ENCODE measurements at places on chromosomes 2 and 18.
A peak's percentile ranks its signal among the peaks of the same experiment; 100 is the strongest.

DNA sequence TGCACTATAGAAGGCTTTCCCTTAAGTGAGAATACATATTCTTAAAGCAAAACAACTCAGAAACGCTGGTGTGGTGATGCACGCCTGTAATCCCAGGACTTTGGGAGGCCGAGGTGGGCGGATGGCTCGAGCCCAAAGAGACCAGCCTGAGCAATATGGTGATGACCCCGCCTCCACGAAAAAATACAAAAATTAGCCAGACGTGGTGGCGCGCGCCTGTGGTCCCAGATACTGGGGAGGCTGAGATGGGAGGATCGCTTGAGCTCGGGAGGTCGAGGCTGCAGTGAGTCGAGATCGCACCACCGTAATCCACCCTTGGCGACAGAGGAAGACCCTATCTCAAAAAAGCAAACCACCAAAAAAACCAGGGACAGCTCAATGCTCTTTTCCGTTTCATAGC lies 750 bp upstream of the CCDC150 start:
- DNase-seq: no peak

GRCh38 chr2:216490061-216490460 lies 8.6 kb upstream of the RPL37A start:
- no peak for DNase-seq

GRCh38 chr2:240419271-240419670 lies 16.2 kb upstream of the GPC1 start:
- DNase-seq: no peak

- no peak for DNase-seq
Observed at GRCh38 chr2:136121204-136121910, 3.4 kb upstream of the CXCR4 start.

DNA sequence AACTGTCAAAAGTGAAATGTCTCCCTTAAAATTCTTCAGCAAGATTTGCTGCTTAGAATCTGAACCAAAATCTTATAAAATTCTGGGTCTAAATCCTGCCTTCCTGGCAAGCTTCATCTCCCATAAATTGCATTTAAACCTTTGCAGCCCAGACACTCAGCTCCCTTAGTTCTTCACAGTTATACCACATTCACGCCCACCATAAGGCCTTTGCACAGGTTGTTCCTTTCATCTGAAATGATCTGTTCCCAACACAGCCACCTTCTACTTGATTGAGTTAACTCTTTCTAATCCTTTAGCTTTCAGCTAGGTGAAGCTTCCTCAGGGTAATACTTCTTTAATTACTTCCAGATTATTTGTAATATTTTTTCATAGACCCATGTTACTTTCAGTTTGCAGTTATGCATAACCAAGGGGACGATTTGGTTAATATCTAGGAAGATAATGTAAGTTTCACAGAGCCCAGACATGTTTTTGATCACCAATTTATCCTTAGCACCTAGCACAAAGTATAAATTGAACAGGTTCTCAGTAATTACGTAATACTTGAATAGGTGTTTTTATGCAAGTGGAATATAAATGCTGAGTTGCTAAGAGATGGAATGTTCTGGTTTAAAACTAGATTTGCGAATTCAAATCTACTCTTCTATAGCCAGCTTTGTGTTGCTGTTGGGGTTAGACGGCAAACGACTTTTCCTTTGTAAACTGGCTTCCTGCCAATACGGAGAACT lies 779.7 kb upstream of the PKDCC start:
- no peak for DNase-seq

DNA sequence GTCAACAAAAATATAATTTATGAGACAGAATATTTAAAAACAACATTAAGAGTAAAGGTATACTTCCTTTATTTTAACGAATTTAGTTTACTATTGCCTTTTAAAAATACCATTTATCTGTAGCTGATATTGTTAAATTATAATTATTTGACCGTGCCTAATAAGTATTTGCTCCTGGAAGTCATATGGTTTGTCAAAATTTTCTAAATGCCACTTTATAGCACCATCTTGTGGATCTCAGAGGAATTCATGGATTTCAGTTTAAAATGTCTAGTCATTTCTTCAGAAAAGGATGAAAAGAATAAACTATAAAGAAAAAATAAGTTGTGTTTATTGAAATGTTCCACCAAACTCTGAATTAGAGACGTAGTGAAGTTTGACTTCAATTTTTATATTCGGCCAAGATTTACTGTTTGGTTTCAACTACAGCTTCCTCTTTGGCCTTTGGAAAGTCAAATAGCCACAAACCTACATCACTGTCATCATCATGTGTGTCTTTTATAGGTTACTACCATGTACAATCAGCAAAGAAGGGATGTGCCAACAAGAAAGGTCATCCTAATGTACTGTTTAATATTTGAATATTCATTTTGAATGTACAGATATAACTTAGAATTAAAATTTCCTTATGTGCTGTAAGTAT lies 10.3 kb upstream of the FTCDNL1 start:
- DNase-seq: no peak

GRCh38 chr2:95008996-95009395 lies 16.5 kb upstream of the MAL start:
- DNase-seq: no peak

- no peak for DNase-seq
Observed at GRCh38 chr2:55169359-55169758, 62.7 kb downstream of the CLHC1 start.

GRCh38 chr2:26172871-26173775 lies at the start of gene GAREM2:
TSS of gene GAREM2 (plus strand) at chr2:26173088. CDS start at chr2:26173221, 133 bp downstream.
- DNase-seq: no peak

GRCh38 chr2:107738266-107738665 lies 88.4 kb upstream of the RGPD4 start:
- DNase-seq: no peak

DNA sequence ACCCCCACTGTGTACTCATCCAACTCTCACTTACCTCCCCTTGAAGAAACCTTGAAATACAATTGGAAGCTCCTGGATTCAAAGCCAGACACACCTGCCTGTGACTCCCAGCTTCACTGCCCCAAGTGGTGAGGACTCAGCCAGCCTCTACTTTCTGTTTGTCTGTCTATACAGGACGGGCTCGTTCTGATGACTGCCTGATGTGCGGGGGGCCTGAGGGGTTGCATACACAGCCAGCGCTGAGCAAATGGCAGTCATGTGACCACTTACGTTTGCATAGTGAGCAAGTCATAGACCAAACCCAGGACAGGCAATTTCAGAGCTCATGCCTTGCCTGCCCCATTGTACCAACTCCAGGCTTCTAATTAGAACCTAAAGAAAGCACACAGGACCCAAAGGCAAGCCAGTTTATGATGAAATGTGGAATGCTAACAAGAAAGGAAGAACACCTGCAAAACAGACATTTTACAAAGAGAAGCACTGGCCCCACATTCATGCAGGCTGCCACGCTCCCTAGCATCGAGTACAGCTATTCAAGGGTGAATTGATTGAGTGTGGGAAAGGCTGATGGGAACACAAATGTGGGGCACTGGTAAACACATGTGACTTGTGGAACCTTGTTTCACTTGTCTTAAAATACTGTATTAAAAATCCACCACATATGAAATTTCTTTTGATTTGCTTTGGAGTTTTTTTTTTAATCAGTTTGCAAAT lies 137.8 kb downstream of the LNPK start:
- DNase-seq: no peak

DNA sequence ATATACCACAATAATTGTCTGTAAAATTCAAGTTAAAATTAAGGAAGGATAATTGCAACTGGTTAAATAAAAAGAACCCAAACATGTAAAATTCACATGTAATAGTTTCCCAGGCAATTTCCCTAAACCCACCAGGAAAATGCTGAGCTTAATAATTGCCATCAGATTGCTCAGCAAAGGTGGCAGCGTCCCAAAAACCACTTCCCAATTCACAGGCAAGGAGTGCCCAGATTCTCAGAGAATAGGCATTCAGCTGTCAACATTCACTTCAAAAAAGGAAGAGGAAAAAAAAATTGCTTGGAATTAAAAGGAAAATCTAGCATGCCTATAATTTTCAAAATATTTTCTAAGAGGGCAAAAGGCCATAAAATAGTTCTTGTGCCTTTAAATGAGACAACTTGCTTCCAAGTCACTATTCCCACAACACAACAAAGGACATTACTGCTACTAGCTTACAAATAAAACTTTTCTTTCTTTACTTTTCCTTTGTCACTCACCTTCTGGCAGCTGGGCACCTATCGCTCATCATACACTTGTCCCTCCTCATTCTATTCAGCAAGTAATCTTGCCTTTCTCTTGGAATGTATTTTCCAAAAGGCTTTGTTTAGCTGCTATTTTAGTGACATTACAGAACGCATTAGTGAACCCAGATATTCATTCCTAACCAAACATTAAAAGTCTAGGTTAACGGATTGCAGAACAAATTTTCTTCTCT lies 15.2 kb downstream of the SRBD1 start:
- no peak for DNase-seq

GRCh38 chr18:61838521-61838920 lies 54.3 kb downstream of the RNF152 start:
- no peak for DNase-seq

DNA sequence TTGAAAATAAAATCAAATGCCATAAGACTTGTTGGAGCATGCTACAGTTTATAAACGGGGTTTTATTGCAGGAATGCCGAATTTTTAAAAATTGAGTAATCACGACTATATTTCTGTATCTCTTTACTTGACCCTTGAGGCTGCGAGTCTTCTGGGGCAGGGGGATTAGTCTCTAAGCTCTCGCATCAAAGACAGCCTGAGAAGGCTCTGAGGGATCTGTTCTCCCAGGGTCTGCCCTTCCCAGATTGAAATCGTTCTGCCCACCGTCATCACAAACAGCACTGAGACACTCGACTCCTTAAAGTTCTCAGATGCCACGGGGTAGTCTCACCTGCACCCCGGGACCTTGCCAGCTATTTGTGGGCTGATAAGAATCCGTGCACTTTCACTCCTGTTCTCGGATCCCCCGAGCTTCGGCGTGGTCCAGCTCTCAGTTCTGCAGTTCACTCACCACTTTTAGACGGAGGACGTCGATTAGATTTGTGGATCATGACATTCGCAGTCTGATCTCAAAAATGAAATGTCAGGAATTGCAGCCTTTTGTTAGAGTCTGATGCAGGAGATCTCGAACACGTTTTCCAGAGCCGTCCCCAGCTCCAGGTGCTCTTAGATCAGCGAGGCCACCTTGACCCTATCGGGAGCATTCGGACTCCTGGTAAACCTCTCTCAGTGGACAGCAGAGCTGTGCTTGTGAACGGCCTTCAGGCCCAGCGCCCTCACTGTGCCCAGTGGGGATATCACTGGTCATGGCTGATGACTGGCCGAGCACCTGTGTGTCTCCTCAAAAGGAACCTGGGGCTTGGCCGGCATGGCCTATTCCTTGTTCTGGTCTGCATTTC lies 43.0 kb downstream of the TWIST2 start:
- DNase-seq: no peak

DNA sequence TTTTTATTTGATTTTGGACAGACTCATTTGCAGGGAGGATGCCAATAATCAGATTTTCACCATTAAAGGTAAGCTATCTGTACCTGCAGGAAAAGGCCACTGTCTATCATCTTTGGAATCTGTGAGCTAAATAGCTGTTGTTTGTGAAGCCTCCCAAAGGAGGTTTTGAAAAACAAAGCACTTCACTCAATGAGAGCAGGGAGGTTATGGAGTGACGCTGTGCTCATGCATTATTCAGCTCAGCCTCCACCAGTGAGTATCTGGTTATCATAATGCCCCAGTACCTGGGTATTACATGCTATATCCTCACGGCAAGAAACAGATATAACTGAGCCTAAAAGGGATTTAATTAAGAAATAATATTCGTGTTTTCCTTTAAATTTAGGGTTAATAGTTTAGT lies 189.6 kb upstream of the PIK3C3 start:
- DNase-seq: no peak

GRCh38 chr2:85266146-85267041 lies 61.4 kb downstream of the TGOLN2 start:
- peak; percentile 85 for DNase-seq

- no peak for DNase-seq
Observed at GRCh38 chr2:202054679-202055078, 18.4 kb upstream of the KIAA2012 start.

GRCh38 chr2:144349674-144350073 lies 170.2 kb downstream of the ZEB2 start:
- DNase-seq: no peak

DNA sequence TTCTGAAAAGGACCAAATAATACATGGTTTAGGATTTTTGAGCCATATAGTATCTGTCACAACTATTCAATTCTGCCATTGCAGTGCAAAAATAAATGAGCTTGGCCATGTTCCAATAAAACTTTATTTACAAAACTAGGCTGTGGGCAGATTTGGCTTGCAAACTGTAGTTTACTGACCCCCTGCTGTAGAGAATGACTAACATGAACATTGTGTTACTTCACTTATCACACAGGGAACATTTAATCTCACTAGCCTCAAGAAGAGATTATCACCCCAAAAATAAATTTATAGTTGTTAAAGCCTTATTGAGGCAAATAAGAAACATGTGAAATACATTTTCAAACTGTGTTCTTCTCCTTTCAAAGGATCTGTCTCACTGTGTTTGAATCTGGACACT lies 766.2 kb downstream of the MBD2 start:
- no peak for DNase-seq

DNA sequence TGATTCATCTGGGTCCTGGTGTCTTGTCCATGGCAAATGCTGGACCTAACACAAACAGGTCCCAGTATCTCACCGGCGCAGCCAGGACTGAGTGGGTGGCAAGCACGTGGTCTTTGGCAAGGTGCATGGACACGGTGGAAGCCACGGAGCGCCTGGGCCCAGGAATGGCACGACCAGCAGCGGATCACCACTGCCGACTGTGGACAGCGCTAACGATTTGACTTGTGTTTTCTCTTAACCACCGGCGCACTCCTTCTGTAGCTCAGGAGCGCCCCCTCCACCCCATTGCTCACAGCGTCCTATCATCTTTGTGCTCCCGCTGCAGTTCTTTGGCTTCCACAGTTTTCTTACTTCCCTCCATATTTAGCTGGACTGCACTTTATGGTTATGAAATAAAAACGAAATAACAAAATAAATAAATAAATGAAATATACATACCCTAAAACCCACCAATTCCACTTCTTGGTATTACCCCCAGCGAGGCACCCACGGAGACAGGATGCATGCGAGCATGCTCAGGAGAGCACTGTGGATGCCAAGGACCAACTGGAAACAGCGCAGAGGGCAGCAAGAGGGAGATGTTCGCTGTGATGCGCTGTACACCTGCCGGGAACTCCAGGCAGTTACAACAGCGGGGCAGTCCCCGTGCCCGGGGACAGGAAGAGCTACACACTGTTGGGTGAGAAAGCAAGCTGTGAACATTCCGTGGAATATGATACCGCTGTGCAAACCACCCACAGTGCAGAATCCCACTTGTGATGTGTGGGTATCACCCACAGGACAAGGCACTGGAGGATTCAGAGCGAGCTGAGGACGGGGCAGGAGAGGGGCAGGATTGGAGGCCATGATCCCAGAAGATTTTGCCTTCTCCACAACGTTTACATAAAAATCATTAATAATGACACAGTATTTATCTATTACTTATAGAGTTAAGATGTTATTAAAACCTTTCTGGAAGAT lies 7.0 kb upstream of the CIDEA start:
- DNase-seq: no peak

DNA sequence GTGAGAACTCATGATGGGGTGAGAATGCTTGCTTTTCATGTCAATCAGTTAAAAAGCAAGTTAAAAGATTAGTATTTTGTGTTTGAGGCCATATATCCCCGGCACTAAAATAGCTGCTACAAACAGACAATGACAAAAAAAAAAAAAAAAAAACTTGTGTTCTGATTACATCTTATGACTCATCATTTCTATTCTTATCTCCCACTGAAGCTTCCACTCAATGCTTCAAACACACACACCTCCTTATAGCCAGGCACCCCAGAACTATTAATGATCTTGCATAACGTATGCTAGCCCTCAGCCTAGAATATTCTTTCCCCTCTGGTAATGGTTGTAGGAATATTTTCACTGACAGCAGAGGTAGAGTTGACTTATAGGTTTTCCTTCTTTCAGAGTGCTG lies 778.3 kb downstream of the TRIB2 start:
- DNase-seq: no peak

Measured in CD4-positive, alpha-beta T cell treated with Interleukin-17A for 4 hours (primary cell).